Pulmonary artery endothelial cell (primary cell): ENCODE measurements at places on chromosomes 5 and 9. TPM values are rescaled to one million over a fixed set of nuclear protein-coding genes. Genes with fewer than 3 reads are reported as not detected.

The MARCHF3 gene
- total RNA-seq, result 57.9 and 101 TPM in 2 replicates

The IRF1 gene
- 10.1 and 16.4 TPM in 2 replicates for total RNA-seq

The FOXD4 gene
- 0.13 and 0.14 TPM in 2 replicates for total RNA-seq

The ACTBL2 gene
- total RNA-seq, result not detected in 2 replicates

The TAS2R1 gene
- total RNA-seq, result not detected in 2 replicates

The C9orf153 gene
- total RNA-seq, result 0.07 and 0.14 TPM in 2 replicates

The CDH10 gene
- 0.07 TPM in 2 replicates for total RNA-seq

The CTXN3 gene
- total RNA-seq, result not detected in 2 replicates
